ENCODE measurements at places on chromosomes 4 and X.

DNA sequence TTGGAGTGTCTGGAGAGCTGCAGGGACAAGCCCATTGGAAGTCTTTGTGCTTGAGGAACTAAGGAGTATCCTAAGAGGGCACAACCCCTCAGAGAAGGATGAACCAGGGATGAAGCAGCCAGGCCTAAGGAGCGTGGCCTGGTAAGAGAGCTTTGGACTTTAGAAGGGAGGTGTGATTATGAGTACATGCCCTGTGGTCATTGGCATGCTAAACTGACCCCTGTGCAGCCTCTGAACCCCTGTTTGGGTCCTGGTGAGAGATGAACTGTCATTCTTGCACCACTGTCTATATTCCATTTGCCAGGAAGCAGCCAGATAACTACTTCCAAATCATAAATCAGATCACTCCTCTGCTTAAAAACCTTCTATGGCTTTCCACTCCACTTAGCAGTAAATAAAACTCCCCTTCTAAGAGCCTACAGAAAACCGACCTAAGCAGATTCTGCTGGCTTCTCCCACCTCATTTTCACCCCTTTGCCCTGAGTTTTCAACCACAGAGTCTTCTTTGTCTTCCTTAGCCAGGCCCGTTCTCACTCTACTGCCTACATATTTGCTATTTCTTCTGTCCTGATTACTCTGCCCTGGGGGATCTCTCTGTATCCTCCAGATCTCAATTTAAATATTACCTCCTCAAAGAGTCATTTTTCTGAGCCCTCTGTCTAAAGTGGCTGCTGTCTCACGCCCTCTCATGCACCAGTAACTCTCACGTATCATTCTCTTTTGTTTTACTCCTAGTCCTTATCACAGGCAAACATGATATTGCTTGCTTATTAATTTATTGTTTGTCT is 56.7 kb downstream of the MID1IP1 start:
- no peak for DNase-seq

- no peak for DNase-seq
Measured at GRCh38 chr4:177546745-177547144, 104.5 kb upstream of the AGA start.

GRCh38 chr4:86592553-86593249 is 1.4 kb upstream of the PTPN13 start:
- no peak for DNase-seq

DNA sequence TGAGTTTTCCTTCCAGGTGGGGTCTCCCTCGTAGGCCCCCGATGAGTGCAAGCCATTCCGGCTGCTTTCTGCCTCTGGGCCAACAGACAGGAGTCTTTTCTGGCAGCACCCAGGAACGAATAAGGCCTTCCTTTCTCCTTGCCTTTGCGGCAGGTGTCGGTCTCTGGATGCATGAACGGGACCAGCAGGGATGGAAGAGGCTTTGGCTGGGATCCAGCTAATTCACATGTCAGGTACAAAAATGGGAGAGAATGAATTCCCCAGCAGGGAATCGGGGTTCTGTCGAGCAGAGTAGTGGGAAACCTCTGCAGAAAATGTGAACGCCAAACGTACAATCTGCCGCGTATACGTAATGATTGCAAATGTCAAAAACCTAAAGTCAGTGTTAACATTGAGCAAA is 146.1 kb upstream of the TBL1X start:
- DNase-seq = no peak

DNA sequence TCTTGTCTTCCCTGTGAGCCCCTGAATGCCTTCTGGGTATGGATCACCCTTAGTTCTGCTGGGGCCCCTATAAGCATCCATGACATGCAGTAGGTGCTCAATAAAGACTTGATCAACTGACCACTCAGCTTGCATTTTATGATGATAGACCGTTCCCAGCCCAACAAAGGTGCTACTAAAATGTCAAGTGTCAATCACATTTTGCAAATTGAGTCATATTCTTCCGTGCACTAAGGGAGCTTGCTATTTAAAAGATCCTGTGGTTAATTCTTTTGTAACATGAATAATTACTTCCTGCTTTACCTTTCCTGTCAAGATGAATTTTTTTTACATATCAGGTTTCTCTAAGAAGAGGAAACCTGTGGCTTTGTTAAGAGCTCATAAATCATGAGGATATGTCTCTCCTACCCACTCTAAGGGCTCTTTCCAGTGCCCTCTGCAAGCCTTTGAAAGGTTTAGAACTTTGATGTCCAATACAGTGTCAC is 47.6 kb downstream of the SH3KBP1 start:
- DNase-seq = no peak

GRCh38 chr4:113293043-113293560 is 243.6 kb downstream of the ANK2 start:
- DNase-seq = peak; percentile 27

DNA sequence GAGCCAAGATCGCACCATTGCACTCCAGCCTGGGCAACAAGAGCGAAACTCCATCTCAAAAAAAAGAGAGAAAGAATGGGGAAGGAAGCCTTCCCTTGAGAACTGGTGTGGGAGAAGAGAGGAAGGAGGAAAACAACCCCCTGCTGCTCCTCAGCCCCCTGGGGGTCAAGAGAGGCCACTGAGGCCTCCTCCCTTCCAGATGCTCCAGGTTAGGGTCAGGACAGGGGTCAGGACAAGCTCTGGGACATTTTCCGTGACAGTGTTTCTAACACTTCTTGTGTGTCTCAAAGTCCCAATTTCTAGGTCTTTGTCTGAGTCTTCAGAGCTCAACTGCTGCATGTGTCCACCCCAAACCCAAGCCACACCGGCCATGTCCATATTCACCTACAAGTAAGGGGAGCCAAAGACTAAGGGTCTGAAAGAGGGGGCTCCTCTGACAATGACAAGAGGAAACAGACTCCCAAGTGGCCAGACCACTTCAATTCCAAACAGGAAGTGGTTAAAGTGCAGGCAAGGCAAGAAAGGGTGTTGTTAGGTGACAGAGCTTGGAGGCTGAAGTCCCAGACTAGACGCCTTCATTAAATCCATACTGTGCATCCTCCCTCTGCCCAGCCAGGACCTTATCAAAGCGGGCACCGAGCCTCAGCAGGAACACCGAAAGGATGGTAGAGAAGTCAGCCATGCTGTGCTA is 8.3 kb downstream of the L1CAM start:
- DNase-seq = no peak

DNA sequence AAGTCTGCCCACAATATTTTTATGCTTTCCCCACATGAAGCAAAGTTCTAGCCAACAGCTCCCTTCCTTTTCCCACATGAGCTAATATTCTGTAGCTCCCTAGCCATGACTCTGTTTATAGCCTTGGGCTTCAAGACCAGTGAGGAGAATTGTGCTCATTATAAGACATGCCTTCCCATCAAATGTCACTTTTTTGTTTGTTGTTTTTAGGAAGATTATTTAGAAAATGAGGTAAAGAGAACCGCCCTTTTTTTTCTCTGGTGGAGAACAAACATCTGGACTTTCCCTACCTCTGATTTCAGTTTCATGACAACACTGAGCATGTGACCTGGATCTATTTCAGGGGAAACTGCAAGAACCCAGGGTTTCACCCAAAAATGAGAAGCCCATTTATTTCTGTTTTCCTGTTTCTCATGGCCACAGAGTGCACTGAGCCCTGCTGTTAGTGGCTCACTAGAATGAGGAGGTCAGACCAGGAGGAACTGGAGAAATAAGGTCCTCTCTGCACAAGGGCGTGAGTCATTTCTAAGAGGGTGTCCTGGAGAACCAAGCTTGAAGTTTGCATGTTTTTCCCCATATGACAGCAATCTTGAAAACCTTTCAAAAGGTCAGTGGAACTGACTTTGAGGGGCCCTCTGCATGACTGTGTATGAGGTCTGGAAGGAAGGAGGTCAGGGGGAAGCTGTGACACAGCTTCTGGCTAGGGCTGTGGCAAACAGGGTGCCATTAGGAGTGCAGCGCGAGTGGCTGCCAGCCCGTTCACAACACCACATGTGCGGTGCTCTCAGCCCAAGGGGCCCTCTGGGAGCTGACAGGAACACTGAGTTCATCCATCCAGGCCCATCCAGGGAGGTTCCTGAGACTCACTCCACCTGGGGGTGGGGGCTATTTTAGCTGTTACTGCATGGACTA is 55.2 kb downstream of the CHST7 start:
- no peak for DNase-seq

DNA sequence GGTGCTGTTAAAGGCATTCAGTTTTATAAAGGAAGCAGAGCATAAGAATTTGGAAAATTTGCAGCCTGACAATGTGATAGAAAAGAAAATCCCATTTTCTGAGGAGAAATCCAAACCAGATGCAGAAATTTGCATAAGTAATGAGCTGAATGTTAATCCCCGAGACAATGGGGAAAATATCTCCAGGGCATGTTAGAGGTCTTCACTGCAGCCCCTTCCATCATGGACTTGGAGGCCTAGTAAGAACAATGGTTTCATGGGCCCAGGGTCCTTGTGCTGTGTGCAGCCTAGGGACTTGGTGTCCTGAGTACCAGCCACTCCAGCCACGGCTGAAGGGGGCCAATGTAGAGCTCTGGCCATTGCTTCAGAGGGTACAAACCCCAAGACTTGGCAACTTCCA is 542.7 kb upstream of the NR3C2 start:
- no peak for DNase-seq

DNA sequence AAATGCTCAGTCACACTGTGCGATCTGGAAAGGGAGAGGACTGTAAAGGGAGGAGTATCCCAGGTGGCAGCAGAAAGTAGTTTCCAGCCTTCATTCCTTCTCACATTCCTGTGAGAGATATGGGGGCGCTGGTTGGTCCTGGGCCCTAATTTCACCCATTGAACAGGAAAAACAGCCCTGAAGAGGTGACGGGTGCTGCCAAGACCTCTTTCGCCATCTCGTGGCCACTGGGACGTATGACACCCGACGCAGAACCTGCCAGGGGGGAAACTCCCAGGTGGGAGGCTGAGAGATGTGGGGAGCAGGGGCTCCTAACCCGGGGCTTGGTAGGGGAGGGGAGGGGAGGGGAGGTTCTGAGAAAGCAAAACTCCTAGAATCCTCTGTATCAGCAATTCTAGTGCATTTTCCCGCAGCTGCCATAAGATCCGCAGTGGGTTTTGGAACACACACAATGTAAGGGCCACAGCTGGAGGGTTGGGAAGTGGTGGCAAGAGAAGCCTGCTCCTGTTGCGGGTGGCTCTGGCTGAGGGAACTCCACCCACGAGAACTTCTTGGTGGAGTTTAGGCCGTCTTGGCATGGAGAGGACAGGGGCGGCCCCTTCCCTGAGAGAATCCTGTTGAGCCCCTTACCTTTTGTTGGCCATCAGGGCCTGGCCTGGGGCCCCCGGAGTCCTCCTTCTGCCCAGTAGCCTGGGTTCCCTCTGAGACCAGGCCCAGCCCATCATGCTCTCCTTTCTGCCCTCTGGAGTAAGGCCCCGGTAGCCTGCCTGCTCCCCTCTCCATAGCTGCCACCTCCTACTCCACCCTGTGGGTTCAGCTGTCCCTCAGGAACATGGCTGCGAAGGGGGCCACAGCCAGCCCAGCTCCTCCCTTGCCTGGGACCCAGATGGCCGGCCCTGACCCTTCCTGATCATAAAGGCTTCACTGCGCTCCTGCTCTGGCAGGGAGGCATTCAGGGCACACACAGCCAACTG is 134.1 kb downstream of the OR13H1 start:
- DNase-seq = no peak

DNA sequence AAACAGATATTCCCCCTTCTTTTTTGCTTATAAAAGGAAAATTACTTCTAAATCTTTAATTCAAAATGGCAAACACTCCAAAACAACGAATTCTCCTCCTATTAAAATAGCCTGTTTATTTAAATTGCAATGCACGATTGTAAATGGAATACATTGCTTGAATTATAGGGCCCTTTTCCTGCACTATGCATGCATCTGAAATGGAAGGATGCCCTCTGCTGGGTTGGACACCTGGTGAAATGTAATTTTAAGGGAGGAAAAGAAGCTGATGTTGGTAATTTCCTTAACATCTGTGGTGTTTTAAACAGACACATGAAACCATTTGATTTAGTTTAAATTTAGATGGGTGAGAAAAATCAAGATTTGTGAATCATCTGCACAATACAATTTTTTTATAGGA is 72.8 kb downstream of the GRXCR1 start:
- DNase-seq = no peak

GRCh38 chr4:139826426-139826825 is 160.8 kb downstream of the MGST2 start:
- DNase-seq = no peak

DNA sequence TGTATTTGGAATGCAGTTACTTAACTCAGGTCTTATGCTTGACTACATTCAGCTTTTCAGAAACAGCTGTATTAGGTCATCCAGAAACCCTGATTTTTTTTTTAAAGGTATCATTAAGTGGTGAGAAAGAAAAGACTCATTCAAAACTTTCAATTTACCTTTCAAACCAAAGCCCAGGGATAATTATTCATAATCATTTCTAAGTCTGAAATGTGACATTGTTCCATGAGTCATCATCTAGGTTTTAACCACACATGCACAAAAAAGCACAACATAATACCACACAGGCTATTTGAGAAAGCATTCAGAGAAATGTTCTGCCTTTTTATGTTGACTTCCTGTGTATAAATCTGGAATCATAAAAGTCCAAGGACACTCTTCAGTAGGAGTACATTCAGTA is 288.2 kb downstream of the IL1RAPL2 start:
- peak; percentile 25 for DNase-seq

DNA sequence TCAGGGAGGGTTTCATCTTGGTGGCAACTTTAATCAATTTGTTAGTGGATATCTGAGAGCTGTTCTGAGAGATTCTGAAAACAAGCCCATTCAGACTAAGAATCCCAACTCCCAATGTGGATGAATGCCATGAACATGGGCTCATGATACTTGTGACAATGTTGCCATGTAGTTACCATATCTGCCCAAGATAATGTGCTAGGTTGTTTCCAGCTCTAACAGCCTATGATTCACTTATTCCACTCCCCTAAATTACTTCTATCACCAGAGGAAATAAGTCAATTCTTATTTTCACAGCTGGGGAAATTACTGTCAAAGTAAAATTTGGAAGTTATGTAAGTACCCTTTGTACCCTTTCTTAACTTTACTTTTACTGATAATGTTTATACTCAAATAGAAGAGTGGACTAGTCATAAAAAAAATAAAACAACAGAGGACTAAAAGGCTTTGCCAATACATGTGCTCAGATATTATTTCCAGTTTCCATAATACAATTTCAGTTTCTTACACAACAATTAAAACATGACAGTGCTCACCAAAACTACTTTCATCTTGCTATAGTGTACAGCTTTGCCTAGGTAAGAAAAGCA is 1101.7 kb upstream of the INTU start:
- no peak for DNase-seq

GRCh38 chr4:17704020-17704650 is 77.3 kb downstream of the FAM184B start:
- no peak for DNase-seq

Data from retinal pigment epithelial cell (primary cell).